ENCODE measurements at places on chromosomes 13 and 19.

DNA sequence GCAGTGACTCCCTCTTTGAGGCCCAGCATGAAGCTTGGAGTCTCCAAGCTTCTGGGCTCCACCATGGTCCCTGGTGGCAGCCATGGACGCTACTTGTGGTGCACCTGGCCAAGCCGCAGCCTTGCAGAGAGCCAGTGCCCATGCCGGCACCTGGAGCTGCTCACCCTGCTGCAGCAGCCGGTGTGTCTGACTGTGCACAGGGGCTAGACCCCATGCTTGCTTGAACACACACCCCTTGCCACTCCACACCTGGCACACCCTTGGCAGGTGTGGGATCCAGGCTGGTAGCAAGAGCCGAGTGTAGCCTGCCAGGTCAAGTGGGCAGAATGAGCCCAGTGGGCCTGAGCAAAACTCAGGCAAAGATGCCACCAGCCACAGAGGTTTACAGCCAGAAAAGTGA is 18.6 kb upstream of the MLLT1 start:
- no peak for DNase-seq

DNA sequence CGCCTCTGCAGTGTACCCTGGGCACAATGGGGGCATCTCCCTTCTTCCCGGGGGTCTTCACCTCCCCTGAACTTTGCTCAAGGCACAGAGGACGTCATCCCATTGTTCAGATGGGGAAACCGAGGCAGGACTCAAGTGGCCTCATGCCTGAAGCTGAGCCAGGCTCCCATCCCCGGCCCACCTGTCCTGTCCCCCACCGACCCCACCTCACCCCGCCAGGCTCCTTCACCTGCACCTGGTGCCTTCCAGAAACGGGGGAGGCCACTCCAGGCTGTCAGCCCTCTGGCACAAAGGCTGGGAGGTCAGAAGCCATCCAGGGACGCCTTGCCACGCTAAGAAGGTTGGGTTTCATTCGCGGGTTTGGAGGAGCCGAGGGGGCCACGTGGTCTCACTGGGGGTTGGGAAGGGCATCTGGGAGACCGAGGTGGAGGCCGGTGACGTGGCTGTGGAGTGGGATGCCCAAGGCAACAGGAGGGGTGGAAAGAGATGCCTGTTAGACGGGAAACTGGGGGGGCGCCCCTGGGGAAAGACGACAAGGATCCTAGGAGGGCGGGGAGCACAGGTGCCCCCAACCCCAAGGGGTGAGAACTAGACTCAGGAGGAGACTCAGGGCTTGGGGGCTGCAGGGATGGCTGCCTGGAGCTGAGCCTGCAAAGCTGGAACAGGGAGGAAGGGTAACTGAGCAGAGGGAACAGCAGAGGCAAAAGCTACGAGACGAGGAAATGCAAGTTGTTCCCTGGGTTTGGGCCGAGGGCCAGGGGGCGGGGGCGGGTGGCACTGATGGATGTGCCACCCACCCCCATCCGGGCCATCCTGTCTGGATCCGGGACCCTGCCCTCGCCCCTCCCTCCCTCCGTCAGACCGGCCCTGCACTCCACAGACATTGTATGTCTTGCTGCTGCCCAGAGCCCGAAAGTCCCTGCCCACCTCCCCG is 6.0 kb upstream of the TCF3 start:
- no peak for DNase-seq

DNA sequence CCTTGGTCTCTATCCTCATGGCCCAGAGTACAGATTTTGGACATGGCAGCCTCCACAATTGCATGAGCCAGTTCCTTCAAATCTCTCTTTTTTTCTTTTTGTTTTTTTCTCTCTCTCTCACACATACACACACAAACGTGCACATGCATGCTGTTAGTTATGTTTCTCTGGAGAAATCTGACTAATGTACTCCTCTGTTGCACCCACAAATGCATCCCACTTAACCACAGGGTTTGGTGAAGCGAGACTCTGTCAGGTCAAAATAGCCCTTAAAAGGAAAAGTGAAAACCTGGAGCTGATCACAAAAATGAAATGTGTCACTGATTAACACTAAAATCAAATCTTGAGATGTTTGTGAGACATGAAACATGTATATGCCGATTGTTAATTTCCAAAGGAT is 374.6 kb upstream of the ARGLU1 start:
- DNase-seq = no peak

DNA sequence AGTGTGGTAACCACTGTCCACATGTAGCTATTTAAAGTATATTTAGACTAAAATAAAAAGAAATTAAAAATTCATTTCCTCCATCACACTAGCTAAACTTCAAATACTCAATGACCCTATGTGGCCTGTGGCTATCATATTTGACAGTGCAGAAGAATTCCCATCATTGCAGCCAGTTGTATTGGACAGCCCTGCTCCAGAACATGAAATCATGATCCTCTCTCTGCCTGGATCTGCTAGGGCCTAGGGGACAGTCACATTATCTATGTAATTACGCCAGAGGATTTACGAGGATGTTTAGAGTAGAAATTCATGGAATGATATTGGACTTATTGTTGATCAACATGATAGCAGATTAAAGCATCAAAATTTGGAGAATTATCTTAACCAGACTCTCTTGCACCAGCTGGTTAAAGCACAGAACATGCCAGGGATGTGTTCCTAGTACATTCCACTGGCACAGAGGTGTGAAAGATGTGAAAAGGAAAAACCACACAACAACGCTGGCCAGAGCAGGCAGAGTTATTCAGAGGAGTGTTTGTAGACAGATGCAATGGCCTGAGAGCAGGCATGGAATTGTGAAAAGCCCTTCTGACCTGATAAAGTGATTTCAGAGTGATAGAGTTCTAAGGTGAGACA is 108.9 kb upstream of the STARD13 start:
- DNase-seq = no peak

- no peak for DNase-seq
Observed at GRCh38 chr13:80235166-80235966, 105.6 kb downstream of the SPRY2 start.

- no peak for DNase-seq
Observed at GRCh38 chr13:111371720-111372119, 51.3 kb downstream of the TEX29 start.

DNA sequence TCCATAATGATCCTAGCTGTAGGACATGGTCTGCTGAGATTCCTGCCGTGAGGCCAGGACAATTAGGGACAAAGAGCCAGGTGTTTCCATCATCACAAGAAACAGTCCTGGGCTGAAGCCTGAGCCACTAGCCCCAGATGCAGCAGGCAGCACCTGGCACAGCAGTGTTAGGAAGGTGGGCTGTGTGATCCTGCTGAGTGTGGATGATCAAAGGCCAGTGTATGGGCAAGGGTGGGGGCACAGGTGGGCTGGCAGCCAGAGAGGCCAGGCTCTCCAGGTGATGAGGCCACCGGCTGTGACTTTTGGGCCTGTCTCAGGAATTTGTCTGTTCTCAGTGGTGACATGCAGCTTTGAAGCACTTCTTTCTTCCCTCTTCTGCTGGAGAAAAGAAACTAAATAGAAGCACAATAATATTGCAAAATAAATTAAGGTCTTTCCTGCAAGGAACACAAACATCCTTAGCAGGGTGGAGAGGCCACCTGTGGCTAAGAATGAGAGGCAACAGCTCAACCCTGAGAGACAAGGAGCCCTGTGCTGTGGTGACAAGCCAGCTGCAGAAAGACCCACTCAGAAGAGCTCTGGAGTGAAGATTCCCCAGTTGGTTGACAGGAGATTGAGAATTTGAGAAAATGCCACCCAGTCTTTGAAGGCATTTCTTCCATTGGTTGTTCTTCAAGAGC is 127.6 kb downstream of the KATNAL1 start:
- no peak for DNase-seq

DNA sequence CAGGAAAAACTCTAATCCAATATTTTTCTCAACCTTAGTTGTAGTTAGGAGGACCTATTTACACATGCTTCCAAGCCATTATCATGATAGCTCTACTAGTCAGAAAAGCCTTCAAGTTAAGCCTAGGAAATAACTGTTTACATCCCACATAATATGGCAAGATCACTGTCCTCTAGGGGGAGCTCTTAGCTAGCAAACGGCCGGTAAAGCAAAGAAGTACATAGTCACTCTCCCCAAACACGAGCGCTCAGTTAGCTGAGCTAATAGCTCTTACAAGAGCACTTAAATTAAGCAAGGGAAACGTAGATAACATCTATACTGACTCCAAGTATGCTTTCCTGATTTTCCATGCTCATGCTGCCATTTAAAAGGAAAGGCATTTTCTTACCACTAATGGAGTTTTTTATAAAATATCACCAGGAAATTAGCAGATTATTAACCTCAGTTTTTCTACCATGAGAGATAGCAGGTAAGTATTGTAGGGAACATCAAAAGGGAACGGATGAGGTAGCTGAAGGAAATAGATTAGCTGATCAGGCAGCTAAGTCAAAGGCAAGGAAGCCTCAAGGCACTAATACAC is 100.6 kb upstream of the PABPC3 start:
- DNase-seq = peak; percentile 71

DNA sequence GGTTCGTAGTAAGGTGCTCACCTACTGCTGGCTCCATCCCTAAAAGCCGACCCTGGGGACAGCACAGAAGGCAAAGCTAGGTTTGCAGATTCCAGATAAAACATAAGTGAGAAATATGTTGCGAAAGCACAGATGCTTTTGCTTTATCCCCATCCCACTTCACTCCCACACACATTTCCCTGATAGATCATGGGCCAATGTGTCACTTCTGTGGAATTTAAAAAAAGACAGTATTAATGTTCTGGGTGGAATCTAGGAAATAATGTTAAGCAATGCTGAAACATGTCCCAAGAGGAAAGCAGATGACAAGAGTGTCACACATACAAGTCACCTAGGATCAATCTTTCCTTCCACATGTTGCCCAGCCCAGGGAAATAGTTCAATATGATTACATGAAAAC is 661.0 kb upstream of the MIR17HG start:
- DNase-seq = no peak

GRCh38 chr13:51311231-51311630 is 28.3 kb upstream of the SERPINE3 start:
- no peak for DNase-seq

DNA sequence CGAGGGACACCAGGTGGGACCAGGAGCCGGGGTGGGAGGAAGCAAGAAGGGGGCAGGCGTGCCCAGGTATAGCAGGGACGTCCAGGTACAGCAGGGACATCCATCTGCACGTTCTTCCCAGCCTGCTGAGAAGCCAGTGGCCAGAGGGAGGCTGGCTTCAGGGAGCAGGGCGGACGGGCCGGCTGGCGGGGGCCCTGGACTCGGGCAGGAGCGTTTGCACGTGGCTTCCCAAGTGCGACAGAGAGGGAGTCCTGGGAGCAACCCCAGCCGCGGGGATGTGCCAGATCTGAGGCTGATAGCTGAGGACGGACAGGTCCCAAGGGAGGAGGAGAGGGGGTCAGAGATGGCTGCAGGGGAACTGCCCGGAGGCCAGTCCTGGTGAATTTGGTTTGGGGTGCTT is 36.7 kb downstream of the MYO9B start:
- no peak for DNase-seq

DNA sequence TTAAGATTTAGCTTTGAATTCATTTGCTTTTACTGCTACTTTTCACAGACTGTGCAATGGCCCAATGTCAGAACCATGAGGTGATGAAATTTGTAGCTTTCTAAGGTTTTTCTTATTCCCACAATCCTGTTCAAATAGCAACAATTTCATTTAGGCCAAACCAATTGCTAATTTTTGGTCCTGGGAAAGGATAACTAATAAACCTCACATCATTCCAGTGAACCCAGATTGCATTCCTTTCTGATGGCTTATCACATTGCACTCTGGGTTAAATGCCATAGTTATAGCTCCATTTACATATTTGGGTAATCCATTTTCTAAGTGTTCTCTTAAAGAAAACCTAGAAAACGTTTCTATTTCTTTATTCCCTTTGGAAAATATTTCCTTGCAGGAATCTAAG is 22.9 kb upstream of the POMP start:
- DNase-seq = no peak

DNA sequence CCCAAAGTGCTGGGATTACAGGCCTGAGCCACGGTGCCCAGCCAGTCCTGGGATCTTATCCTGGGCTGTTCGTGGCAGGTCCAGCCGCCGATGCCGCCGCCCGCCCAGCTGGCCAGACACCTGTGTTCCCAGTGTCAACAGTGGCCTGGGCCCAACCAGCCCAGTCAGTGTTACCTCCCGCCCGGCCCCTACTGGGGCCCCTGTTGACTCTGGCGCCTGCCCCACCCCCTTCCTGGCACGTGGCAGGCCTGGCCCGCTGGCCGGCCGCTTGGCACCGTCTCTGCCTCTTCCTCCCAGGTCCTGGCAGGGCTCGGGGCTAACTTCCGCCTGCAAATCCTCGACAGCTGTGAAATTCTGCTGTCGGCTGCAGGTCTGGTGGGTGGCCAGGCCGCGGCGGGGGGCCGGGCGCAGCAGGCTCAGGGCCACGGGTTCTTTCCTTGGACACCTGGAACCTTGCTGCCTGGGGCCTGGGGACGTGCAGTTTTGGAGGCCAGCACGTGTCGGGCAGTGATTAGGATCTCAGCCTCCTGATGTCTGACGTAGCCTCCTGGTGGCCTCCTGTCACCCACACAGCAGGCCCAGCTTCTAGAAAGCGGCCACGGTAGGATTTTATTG is 9.1 kb downstream of the ARID3A start:
- DNase-seq = peak; percentile 88
